ENCODE measurements at places on chromosomes 12 and 14. TPM values are rescaled to one million over a fixed set of nuclear protein-coding genes. Genes with fewer than 3 reads are reported as not detected.

GRCh38 chr12:23238957-23239356 lies 614.0 kb downstream of the ETNK1 start:
- no peak for DNase-seq

- DNase-seq, result peak; percentile 86
Observed at GRCh38 chr12:86660488-86661147, 404.4 kb upstream of the MGAT4C start.

DNA sequence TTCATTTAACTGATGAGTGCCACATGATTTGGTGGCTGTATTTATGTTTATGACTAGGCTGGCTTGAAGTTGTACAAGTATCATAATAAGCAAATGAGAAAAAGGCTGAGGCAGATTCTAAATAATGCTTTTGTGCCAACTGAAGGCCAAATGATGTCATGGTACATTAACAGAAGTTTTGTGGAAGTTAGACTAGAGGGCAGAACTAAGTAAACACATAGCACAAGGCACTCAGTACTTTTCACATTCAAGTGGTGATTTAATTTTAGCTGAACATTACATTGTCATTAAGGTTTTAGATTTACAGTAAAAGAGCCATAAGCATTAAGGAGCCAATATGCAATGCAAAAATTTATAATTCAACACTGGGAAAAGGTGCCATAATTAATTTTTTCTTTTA lies 21.1 kb downstream of the PPP1CC start:
- DNase-seq, result no peak

DNA sequence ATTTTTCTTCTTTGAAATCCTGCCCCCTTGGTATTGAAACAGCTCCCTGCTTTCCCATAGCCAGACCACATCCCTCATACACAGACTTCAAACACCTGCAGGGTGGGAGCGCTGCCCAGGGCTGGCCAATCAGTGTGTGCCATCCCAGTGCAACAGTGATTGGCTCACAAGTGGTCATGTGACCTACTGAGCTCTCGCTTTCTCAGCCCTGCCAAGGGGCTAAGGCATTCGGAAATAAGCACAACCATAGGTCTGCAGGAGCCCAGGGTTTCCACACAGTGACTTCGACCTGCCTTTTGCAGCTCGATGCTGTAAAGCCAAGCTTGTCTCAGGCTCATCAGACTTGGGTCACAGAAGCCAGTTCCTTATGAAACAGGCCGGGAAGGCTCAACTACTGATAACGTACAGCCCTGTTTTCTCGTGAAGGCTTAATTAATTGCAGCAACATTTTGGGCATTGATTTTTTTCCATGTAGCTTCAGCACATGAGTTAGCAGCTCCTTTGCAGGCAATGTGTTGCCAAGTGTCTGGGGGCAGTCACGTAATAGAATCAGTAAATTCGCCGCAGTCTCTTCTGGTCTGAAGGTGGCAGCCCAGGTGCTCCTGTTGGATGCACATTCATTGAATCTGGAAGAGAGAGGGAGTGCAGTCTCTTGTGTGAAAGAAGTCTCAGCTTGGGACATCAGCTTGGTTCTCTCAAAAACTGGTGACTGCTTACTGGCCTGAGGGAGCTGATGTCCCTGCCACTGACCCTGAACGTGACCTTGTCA lies 1091.8 kb downstream of the AACS start:
- no peak for DNase-seq

Gene RASSF8
- total RNA-seq, result 26.6 TPM

- DNase-seq, result no peak
Observed at GRCh38 chr14:97443412-97443811, 646.2 kb downstream of the VRK1 start.

Gene PRDM4
- total RNA-seq, result 38.7 TPM

Gene FAR2
- 0.13 TPM for total RNA-seq

DNA sequence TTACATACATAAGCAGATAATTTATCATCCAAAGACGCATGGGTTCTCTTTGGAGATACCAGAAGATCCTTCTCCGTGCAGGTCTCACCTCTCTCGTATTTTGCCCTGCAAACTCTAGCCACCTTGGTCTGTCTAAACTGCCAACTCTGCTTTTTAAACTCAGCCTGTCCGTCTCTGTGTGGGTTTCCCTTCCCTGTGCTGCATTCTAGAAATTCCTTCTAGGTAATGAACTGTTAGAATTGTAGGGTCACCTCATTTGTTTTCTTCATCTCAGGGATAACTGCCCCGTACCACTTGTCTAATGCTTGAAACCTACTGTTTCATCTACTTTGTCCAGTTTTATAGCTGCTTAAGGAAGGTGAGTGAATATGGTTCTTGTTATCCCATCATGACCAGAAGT lies 45.4 kb upstream of the CCDC196 start:
- DNase-seq, result no peak

- no peak for DNase-seq
Observed at GRCh38 chr12:27333403-27334009, 870 bp downstream of the BMAL2 start.

Gene SELPLG
- 2.1 TPM for total RNA-seq

GRCh38 chr12:127619869-127620734 lies 646.9 kb upstream of the TMEM132C start:
- DNase-seq, result no peak

DNA sequence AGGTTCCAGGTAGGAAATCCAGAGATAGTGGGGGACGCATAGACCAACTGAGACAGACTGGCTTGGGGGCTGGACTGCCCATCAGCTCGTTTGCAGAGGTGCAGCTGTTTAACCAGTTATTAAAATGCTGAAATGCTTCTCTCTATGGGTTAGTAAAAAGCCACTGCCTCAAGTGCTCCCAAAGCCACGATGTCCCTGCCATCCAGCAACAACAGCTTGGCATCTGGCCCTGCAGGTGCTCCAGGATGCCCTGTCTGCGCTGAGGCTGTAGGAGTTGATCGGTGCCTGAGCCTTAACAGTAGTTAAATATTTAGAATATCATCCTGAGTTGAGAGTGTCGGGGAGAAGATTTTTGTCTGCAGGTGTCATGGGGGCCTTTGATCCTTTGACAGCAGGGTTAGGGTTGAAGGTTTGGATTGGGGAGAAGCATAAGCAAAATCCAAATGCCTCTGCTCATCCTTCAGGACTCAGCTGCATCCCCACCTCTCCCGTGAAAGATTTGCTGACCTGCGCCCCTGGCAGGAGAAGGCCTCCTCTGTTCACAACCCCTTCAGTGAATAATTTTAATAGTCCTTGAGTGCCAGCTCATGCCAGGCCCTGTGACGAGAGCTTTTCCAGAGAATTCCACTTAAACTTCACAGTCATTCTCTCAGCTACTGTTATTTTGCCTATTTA lies 127.3 kb upstream of the PWP1 start:
- DNase-seq, result no peak

- no peak for DNase-seq
Observed at GRCh38 chr14:92601131-92601710, 87.6 kb downstream of the RIN3 start.

Gene ATXN3
- total RNA-seq, result 17.1 TPM

Gene ADIPOR2
- 22.1 TPM for total RNA-seq

Gene SLC4A8
- 3.1 TPM for total RNA-seq

Gene E2F7
- 18.0 TPM for total RNA-seq

DNA sequence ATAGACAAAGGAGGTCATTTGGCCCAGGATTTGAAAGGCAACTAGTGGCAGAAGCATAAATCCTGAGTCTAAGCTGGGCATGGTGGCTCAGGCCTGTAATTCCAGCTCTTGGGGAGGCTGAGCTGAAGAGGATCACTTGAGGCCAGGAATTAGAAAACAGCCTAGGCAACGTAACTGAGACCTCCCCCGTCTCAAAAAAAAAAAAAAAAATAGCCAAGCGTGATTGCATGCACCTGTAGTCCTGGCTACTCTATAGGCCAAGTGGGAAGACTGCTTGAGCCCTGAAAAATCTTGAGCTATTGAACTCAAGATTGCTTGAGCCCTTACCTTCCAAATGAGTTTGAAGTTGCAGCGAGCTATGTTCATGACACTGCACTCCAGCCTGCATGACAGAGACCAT lies 7.8 kb downstream of the GON7 start:
- DNase-seq, result no peak

Gene ALDH1L2
- 14.9 TPM for total RNA-seq

DNA sequence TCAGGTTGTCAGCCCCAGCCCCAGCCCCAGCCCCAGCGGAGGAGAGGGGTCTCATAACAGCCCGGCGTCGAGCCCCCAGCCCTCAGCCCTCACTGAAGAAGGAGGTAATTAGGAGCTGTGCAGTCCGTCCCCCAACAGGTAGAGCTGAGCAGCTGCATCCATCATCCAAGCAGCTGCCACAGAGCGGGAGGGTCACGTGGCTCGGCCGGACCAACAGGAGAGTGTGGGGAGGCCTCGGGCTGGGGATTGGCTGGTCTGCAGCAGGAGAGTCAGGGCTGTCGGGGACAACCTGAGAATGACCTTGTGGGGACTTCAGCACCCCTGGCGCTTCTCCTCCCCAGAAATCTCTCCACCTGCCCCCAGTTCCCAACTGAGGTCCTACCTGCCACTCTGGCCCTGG lies 29.6 kb downstream of the SMUG1 start:
- no peak for DNase-seq

GRCh38 chr14:101736071-101736470 lies 25.4 kb upstream of the PPP2R5C start:
- DNase-seq, result no peak

- no peak for DNase-seq
Observed at GRCh38 chr12:64780531-64781279, 21.5 kb upstream of the GNS start.

DNA sequence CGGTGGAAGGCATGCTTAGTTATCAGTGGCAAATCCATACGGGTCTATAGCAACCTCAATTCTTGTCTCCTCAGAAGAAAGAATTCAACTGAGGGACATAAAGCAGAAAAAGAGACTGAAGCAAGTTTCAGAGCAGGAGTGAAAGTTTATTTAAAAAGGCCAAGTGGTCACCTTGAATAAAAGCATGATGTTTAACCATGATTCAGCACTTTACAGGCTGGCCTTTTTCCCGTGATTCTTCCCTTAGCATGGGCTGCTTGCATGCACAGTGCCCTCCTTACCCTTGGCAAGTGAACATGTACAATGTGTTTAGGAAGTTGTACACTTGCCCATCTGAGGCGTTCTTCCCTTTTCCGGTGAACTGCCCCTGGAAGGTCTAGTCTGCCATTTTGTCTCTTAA lies 225.3 kb downstream of the ATP23 start:
- DNase-seq, result no peak

DNA sequence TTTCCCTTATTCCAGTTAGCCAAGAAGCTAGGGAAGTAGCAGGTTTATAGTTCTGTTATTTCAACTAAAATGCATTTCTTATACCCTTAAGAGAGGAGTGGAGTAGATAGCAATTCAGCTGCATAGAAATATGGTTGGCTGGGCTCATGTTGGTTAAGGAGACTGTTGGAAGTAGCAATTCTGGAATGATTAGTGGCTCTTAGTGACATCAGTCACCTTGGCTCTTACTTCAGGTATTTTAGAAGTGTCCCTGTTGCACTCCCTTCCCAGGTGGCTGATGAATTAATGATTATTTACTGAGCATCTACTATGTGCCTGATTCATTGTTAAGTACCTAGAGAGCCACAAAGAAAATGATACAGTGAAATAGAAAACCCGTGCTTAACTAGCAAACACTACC lies 128.1 kb downstream of the MGST1 start:
- no peak for DNase-seq

DNA sequence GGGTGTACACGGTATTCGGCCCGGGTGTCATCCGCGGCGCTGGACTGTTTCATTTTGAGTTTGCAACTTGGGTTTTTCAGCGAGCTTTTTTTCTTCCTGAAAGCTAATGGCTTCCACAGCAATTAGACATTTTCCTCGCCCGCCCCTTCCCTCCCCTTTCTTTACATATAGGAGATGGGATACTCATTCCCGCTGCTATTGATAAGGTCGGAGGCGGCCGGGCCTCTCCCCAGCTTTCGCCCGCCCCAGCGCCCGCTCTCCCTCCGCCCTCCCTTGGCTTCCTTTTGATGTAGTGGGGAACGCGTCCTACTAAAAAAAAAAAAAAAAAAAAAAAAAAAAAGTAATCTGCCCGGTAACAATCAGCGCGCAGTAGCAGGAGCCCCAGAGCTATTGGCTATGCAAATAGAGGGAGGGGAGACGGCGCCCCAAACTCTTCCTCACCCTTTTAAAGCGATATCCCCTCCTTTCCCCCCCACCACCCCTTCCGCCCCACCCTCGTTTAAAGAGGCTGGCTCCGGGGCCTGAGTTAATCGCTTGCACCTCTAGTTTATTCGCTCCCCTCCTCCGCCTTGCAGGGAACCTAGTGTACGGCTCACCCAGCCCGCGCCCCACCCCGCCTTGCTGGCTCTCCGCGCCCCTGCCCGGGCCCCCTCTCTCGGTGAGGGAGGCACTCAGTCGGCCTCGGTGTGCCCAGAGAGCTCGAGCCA lies 1.7 kb upstream of the CCND2 start:
- DNase-seq, result peak; percentile 84

GRCh38 chr14:68312884-68313610 lies 479.8 kb downstream of the ZFP36L1 start:
- DNase-seq, result no peak

DNA sequence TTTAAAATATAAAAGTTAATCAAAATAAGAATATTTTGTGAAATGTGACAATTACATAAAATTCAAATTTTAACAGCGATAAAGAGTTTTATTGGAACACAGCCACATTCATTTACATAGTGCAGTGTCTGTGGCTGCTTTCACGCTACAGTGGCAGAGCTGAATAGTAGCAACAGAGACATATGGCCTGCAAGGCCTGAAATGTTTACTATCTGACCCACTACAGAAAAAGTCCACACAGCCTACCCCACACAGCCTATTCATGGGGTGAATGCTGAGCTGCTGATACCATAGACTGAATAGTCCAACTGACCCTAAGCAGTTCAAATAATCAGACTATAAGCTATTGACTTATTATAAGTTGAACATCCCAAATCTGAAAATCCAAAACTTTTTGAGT lies 13.2 kb downstream of the GNS start:
- no peak for DNase-seq

All from LHCN-M2 (cell line).